Tongue (tissue), 3 donors: ENCODE measurements at places on chromosomes 16 and 17. TPM values are rescaled to one million over a fixed set of nuclear protein-coding genes. Genes with fewer than 3 reads are reported as not detected.

The SLC16A13 gene
- 1.3 TPM for total RNA-seq

The HSD3B7 gene
- 15.9 TPM for total RNA-seq

The CNGB1 gene
- total RNA-seq, result 0.41 TPM

The KRTAP4-6 gene
- total RNA-seq, result not detected

The CCT6B gene
- total RNA-seq, result 2.7 TPM

The BBS2 gene
- 55.0 TPM for total RNA-seq
